ENCODE measurements at places on chromosomes 4 and X.

DNA sequence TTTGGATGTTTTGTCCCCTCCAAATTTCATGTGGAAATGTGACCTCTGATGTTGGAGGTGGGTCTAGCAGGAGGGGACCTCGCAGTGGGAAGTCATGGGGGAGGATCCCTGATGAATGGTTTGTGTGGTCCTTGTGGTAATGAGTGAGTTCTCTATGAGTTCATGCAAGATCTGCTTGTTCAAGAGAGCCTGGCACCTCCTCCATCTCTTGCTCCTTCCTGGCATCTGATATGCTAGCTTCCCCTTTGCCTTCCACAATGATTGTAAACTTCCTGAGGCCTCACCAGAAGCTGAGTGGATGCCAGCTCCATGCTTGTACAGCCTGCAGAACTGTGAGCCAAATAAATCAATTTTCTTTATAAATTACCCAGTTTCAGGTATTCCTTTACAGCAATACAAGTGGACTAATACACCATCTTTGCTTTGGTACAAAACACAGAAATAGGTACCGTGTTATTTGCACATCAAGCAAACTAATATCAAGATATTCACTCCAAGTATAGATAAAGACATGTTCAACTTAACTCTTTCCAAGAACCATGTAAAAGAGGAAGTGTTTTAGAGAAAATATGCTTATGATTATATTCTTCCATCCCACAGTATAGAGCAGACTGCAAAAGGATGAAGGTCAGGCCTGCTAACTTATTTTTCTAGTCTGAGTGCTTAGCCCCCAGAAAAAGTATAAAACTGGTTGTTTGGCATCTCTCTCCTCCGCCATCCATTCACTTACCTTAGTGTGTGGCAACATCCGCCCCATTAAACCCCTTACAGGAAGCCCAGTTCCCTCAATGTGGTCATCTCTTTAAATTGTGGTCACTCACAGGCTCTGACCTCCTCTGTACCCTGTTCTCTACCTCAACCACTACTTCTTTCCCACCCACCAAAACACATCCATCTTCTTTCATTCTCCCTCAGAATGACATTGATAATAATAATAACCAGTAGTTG lies 6.7 kb downstream of the ARAP2 start:
- DNase-seq: no peak

- no peak for DNase-seq
Measured at GRCh38 chr4:152107736-152108500, 347.1 kb upstream of the GATB start.

DNA sequence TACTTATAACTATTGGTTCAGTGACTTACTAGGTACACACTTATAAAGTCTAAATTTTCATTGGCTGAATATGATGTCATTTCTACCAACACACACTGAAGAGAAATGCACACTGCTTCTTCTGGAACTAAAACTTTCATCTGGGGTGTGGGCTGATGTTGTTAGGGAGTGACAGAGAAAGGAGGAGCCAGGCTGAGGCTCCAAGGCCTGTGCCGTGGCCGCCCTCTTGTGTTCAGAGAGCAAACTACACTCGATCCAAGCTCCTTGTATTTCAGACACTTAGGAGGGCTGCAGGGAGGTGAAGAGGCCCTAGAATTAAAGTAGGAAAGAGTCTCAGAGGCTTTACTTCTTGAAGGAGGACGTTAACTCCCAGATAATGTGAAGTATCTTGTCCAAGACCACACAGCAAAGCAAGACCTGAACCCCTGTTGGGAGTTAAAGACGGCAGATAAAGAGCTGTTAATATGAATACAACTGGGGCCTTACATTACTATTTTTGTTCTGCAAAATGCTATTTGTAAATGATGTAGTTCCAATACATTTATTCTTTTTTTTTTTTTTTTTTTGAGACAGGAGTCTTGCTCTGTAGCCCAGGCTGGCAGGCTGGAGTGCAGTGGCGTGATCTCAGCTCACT lies 137.5 kb downstream of the AFAP1 start:
- peak; percentile 82 for DNase-seq

DNA sequence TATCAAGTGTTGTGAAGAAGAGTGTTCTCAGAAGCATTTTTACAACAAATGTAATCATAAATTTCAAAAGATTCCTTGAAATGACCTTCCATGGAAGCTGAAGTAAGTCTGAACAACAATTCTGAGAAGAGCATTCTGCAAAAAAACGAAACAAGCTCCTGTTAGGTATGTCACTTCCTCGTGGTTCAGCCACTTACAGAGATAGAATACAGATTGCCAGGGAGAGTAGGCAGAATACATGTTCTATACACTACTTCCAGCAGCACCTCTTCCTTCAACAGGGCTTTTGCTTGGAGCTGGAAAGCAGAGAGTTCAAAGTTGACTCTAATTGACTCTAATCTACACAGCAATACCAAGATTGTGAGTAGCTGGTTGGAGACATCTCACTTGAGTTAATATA lies 274.5 kb downstream of the ADGRA3 start:
- no peak for DNase-seq

DNA sequence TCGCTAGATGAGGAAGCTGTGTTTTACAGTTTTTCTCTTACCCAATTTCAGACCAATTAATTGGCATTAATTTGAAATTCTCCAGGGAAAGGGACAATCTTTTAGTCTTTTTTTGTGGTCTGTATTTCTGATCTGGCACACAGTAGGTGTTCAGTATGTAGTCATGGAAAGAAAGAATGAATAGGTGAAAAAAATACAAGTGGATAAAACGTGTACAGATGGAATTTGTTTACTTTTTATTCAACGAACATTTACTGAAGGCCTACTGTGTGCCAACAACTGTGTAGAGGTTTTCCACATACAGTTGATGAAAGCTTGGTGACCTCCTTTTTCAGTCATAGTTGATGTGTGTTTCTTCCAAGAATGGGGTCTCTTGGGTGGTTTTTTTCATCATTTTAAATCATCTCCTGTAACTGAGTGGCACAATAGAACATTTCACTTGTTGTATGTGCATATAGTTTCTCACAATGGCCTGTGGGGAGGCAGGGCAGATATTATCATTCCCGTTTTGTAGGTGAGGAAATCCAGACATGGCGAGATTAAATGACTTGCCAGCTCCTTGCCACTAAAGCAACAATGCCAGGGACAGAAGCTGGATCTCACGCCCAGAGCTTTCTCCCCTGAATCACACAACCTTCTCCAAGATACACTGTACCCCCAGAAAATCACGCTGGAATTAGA lies 102.4 kb downstream of the CEP135 start:
- DNase-seq: no peak

DNA sequence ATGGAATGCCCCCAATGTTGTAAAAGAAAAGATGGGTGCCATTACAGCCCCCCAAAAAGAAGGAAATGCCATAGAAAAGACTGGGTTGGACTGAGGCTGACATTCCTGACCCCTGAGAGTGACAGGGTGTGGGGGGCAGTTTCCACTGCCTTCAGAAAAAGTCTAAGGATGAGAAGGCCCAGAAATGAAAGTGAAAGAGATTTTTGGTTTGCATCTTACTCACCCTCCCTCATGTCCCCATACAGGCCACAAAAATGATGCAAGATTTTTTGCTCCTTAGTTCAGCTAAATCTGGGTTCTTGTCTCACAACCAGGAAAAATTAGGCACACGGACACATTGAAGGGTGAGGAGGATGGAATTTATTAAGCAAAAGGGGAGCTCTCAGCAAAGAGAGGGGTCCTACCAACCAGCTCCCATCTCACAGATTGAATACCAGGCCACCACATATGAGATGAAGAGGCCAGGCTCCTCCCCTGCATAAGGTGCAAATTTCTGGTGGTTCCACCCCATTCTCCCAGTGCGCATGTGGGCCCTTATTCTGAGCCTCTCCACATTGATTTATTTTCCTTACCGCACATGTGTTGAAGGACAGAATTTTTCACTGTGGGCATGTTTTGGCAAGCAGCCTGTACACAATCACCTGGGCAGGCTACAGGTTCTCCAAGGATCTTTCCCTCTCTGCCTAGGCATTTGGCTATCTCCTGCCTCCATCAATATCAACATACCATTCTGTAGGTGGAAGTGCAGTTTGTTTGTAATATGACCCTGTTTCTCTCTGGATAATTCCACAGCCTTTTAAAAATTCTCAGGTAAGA lies 18.8 kb downstream of the PPP4R3C start:
- no peak for DNase-seq

DNA sequence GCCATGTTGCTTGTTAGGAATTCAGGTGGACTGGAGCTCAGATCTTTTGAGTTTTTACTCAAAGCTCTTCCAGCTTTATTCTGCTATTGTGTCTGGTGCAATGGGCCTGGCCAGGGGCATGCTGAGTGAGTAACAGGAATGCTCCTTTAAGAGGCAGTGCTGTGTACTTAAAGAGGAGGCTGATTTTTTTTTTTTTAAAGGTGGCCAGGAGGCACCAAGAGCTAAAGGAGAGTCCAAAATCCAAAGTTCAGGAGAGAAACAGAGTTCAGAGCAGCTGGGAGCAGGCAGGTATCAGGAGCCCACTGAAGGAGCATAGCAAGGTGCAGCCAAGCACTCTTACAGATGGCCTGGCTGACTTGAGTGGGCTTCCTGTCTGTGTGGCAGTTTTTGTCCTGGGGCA lies 178.7 kb downstream of the FMR1NB start:
- no peak for DNase-seq

GRCh38 chrX:12308420-12308819 lies 170.1 kb downstream of the FRMPD4 start:
- no peak for DNase-seq

GRCh38 chr4:140659943-140660700 lies 91.4 kb upstream of the UCP1 start:
- no peak for DNase-seq

DNA sequence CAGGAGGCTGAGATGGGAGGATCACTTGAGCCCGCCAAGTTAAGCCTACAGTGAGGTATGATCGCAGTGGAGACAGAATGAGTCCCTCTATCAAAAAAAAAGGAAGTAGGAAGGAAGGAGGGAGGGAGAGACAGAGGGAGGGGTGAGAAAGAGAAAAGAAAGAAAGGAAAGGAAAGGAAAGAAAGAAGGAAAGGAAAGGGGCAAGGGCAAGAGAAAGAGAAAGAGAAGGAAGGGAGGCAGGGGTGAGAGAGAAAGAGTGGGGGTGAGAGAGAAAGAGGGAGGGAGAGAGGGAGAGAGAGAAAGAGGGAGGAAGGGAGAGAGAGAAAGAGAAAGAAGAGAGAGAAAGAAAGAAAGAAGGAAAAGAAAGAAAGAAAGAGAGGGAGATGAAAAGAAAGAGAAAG lies 13.2 kb downstream of the ELF2 start:
- DNase-seq: no peak

- DNase-seq: no peak
Measured at GRCh38 chr4:22500128-22500611, 15.7 kb downstream of the ADGRA3 start.

DNA sequence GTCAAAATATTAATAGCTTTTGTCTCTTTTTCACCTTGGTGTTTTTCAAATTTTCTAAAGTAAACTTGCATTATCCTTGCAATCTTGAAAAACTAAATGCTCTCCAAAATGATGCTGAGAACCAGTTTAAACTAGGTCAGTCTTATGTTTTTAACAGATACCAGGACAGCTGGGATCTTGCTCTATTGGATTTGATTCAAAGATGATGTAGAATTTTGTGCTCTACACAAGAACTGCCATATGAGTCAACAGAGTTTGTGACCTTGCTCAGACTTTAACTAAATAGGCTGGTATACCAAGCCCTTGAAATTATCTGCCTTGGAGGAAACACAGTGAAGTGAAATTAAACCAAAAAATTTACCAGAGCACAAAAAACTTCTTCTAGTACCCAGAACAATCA lies 991.1 kb downstream of the STPG2 start:
- no peak for DNase-seq

- DNase-seq: no peak
Measured at GRCh38 chr4:102076622-102077021, 268.7 kb downstream of the SLC39A8 start.

- no peak for DNase-seq
Measured at GRCh38 chrX:3940000-3940610, 226.7 kb upstream of the PRKX start.

DNA sequence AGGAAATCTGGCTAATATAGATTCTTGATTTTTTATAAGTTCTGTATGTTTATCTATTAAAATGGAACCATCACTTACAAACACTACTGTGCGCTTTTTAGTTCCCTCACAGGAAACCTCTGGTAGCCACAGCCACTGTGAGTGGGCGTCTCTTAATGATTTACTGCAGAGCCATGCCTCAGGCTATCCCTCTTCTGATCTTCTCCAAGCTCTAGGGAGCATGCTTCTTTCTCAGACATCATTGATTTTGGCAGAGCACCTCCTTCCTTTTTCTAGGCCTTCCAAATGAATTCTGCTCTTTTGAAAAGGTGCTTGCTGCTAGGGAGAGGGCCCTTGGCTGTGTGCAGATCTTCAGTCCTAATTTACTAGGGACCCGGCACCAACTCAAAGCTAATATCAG lies 61.1 kb upstream of the STS start:
- no peak for DNase-seq

- DNase-seq: no peak
Measured at GRCh38 chrX:35682476-35682875, 115.7 kb upstream of the MAGEB16 start.

DNA sequence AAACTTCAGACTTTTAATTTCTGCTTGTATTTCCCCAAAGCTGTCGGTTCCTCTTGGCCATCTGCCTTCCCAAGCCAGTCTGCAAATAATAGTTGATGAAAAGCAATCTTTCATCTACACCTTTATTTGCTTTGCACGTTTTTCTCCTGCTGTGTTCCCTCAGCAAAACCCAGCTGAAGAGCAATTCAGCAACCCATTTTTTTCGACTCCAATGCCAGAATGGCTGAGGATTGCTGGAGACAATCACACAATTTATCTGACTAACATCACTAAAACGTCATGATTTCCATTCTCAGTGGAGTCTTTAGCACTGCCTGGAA lies 94.3 kb downstream of the GPRIN3 start:
- no peak for DNase-seq

- DNase-seq: no peak
Measured at GRCh38 chr4:174211622-174212044, 71.8 kb downstream of the FBXO8 start.

GRCh38 chrX:153583433-153583832 lies 15.5 kb downstream of the CCNQ start:
- no peak for DNase-seq

GRCh38 chr4:5979981-5980380 lies 38.2 kb downstream of the C4orf50 start:
- no peak for DNase-seq

GRCh38 chrX:56797574-56798338 lies 68.7 kb downstream of the NBDY start:
- DNase-seq: no peak
